A549 treated with Hydrocortisone at 1 μM for 4 hours (cell line): ENCODE measurements at places on chromosomes 6 and 20. TPM values are rescaled to one million over a fixed set of nuclear protein-coding genes. Genes with fewer than 3 reads are reported as not detected.

Gene CYP24A1
- 58.6 to 103 TPM (median 91.3 TPM) in 5 replicates for total RNA-seq

Gene SEMG1
- not detected in 5 replicates for total RNA-seq

Gene DZANK1
- total RNA-seq, result 2.4 to 3.2 TPM (median 2.6 TPM) in 5 replicates

Gene RBBP8NL
- 0.62 to 1.3 TPM (median 0.98 TPM) in 5 replicates for total RNA-seq

Gene PRSS35
- 0.05 to 0.09 TPM (median 0.07 TPM) in 5 replicates for total RNA-seq

Gene COL10A1
- 0.03 TPM in 1 of 5 replicates, not detected in the others for total RNA-seq

Gene BCAS1
- total RNA-seq, result 0.36 to 0.76 TPM (median 0.41 TPM) in 5 replicates

Gene SPATS1
- total RNA-seq, result not detected in 5 replicates

Gene EPB41L1
- total RNA-seq, result 55.5 to 81.3 TPM (median 77.5 TPM) in 5 replicates

Gene CD40
- total RNA-seq, result 3.1 to 5.1 TPM (median 4.1 TPM) in 5 replicates

Gene SEL1L2
- not detected in 5 replicates for total RNA-seq
